ENCODE measurements at places on chromosomes 7 and 10.

DNA sequence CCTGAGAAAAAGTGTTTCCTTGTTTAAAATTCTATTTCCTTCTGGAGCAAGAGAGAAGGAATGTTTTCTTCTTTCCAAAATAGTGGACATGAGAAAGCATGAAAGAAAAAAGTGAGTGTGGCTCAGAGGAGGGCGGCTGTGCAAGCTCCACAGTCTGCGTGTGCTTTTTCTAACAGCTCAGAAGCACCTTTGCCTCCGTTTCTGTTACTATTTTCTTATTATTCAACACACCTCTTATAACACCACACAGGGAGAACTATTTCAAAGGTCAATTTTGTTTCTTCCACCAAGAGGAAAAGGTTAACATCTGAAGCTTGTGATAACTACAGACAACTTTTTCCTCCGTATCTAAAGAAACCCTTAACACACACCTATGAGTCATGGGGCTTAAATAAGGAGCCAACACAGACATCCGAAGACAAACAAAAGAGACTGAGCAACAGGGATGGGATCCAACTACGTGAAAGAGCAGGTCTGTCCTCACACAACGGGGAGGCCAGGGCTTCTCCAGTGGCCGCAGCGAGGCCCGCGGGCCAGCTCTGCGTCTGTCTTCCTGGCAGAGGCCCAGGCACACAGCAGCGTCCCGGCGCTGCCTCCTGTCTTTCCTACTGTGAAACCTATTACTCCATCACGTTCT is 36.2 kb upstream of the NCAPG2 start:
- DNase-seq, result no peak

- no peak for DNase-seq
Observed at GRCh38 chr10:87534173-87534858, 29.6 kb downstream of the MINPP1 start.

- no peak for DNase-seq
Observed at GRCh38 chr7:85489498-85489897, 302.6 kb upstream of the SEMA3D start.

GRCh38 chr7:76359978-76360638 is 1.3 kb upstream of the YWHAG start:
- no peak for DNase-seq

DNA sequence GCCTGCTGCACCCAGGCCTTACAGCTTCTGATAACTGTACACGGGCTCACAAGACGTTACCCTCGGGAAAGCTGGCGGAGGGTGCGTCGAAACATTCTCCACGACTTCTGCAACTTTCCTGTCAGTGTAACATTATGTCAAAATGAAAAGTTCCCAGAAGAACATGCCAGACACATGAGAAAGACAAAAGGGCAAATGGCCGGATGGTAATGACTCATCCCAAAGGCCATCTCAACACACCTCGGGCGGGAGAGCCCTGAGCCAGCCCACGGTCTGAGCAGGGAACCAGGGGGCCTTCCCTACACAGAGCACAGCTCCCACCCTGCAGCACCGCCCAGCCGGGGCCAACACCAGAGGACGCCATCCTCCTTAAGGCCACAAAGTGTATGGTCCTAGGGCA is 118.7 kb downstream of the MAD1L1 start:
- DNase-seq, result no peak

GRCh38 chr10:11145495-11145855 is 127.8 kb downstream of the CELF2 start:
- peak; percentile 42 for DNase-seq

- DNase-seq, result no peak
Observed at GRCh38 chr7:127702938-127703337, 50.9 kb downstream of the SND1 start.

- DNase-seq, result no peak
Observed at GRCh38 chr10:129123428-129123827, 343.6 kb upstream of the MGMT start.

GRCh38 chr7:74466196-74466813 is 12.6 kb downstream of the GTF2IRD1 start:
- DNase-seq, result no peak

DNA sequence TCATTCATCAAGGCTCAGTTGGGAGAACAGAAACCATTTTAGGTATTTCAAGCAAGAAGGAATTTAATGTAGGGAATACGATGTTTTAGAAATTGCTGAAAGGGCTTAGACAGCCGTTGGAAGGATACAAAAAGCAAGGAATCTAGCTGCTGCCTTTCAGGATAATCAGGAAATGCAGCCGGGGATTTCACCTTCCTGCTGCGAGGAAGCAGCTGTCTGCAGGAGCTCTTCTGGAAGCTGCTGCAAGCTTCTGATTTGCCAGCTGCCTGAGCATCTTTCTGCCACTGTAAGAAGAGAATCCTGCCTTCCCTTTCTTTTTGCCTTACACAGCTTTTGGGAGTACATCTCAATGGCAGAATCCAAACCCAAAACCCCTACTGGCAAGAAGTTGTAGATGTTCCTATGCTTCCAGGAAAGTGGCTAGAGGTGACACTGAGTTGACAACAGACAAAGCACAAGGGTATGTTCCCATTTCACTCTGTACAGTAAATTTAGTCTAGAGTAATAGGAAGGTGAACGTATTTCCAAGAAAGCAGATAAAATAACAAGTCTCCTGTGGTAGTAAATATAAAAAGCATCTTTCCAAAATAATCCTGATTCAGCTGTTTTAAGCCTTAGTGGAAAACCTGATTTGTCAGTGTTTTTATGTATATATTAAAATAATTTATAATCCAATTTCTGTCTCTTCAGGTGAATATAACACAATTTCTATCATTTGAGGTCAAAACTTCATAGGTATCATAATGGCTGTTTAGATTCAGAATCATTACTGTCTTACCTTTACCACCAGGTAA is 148.4 kb upstream of the LRGUK start:
- no peak for DNase-seq

DNA sequence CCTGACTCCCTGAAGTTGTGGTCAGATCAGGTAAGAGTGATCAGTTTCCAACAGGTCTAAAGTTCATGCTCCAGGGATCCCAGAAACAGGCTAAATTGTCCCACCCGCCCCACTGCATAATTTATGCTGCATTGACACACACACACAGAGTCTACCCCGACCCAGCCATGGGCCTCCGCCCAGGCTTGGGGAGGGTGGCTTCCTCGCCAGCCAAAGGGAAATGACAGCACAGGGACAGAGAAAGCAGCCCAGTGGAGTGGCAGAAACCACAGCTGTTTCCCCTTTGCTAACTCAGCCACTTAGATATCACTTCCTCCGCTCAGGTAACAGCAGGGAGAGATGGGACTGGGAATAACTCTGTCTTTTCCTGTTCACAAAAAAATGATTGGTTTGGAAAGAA is 9.4 kb downstream of the SH3PXD2A start:
- DNase-seq, result peak; percentile 7

DNA sequence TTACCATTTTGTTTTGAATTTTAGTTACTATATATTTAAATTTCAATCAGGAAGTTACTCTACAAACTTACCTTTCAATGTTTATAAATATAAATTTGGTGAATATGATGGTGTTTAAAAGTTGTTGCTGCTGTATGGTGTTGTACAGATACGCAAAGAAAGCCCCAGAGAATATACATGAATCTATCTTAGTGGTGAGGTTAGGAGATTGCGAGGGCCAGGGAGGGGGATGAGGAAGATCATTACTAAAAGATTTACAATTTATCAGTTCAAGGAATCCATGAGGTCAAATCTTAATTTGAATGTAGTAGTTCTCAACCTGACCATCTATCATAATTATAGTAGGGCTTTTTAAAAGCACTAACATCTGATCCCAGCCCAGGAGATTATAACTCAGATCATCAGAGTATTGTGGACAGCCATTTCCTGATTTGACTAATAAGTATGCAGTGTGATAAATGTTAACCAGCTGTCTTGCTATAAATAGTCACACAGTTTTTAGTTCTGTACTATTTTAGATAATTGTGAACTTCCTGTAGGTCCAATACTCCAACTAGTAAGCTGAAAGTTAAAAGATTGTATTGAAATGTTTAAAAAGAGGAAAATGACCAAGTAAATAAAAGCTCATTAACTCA is 23.6 kb downstream of the FAM3C start:
- no peak for DNase-seq

- peak; percentile 24 for DNase-seq
Observed at GRCh38 chr10:110067960-110068770, 60.4 kb downstream of the ADD3 start.

GRCh38 chr10:132036887-132037675 is 28.7 kb upstream of the JAKMIP3 start:
- DNase-seq, result no peak

GRCh38 chr10:77679217-77679616 is 41.6 kb upstream of the KCNMA1 start:
- no peak for DNase-seq

GRCh38 chr7:153509768-153510167 is 542.4 kb upstream of the DPP6 start:
- no peak for DNase-seq

GRCh38 chr7:37352974-37353948 is 95.4 kb downstream of the ELMO1 start:
- peak; percentile 62 for DNase-seq

GRCh38 chr7:149552799-149553198 is 55.2 kb upstream of the ZNF746 start:
- no peak for DNase-seq

Measured in activated T-cell treated with anti-CD3 and anti-CD28 coated beads for 4 hours (primary cell).